ENCODE measurements at places on chromosomes 11 and 22.

GRCh38 chr11:9609841-9610240, 36.4 kb downstream of the WEE1 start:
- DNase-seq: no peak

DNA sequence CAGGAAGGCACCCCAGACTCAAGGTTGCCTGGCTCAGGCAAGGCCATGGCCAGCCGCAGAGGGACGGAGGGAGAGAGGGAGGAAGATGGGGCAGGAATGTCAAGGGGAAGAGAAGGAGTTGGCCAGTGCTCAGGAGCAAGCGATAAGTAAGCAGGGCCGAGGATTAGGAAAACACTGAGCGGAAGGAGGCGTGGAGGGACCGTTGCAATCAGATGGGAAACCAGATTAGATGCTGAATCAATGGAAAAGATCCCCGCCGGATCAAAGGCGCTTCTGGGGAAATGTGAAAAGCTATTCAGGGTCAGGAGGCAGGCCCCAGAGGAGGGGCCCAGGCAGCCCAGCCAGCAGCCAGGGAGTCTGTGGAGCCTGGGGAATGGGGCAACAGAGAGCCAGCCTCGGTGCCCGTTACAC, 26.6 kb upstream of the MYEOV start:
- no peak for DNase-seq

- DNase-seq: no peak
Observed at GRCh38 chr11:78080084-78080817, 589 bp upstream of the NDUFC2 start.

- no peak for DNase-seq
Observed at GRCh38 chr11:24497831-24498230, 978 bp downstream of the LUZP2 start.

DNA sequence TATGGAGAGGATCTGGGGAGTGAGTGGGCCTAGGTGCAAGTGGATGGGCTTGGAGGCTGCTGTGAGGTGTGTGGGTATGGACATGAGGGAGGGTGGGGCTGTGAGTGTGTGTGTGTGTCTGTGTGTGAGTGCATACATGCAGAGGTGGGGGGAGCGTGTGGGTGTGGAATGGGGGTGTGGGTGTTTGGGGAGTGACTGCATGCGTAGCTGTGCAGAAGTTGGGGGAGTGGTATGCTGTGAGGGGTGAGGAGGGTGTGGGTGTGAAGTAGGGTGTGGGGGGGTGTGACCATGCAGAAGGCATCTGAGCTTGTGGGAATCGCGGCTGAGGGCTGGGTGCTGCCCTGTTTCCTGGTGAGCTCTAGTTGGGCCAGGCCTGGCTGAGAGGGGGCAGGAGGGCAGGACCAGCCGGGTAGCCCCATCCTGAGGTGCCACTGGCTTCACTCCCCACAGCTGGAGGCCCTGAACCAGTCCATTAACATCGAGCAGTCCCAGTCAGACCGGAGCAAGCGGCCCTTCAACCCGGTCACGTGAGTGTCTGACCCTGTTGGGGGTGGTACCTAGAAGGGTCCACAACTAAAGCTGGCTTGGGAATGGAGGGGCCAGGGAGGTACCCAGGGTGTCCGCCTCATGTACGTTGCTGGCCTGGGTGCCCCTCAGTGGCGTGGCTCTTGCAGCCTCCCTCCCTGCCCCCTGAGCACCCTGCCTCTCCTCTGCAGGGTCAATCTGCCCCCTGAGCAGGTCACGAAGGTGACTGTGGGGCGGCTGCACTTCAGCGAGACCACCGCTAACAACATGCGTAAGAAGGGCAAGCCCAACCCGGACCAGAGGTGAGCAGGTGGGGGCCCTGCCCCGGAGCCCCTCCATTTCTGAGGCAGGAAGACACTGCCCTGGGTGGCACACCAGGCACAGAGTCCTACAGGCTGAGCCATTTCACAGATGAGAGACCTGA, 16.5 kb downstream of the TMEM258 start:
- no peak for DNase-seq

GRCh38 chr11:44613153-44613552, 47.7 kb downstream of the CD82 start:
- no peak for DNase-seq

GRCh38 chr22:47088480-47089158, 326.2 kb downstream of the TBC1D22A start:
- DNase-seq: no peak

GRCh38 chr22:45238957-45239680, 1.6 kb downstream of the KIAA0930 start:
- peak; percentile 63 for DNase-seq

DNA sequence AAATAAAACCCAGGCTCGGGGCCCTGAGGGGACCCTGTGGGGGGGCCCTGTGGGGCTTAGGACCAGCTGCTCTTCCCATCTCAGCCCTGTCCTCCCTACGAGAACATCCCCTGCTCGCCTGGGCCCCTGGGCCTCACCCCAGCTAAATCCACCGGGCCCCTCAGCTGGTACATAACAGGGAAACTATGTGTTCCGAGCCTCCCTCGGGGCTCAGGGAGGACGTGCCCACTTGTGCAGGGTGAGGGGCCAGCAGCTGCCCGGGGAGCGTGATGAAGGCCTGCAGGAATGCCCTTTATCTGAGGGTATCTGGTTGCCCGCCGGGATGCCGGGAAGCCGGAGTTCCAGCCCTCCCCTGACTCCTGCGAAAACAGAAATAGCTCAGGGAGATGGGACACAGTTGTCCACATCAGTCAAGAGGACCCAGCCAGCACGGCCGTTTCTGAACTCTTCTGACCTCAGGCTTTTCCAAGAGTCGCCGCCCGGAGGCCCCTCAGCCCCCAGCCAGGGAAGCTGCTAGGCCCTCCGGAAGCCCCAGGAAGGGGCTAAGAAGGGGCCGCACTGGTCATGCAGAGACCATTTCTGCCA, 20.6 kb downstream of the MRPL23 start:
- DNase-seq: no peak

DNA sequence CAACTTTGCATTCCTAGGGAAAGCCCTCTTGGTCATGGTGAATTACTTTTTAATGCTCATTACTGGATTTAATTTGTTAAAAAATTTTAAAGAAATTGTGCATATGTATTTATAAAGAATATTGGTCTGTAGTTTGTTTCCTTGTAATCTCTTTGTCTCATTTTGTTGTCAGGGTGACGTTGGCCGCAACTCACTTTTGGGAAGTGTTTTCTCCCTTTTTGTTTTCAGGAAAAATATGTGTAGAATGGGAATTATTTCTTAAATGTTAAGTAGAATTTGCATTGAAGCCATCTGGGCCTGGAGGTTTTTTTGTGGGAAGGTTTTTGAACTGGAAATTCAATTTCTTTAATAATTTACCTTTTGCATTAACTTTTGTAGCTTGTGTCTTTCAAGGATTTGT, 149.1 kb downstream of the UVRAG start:
- DNase-seq: no peak

DNA sequence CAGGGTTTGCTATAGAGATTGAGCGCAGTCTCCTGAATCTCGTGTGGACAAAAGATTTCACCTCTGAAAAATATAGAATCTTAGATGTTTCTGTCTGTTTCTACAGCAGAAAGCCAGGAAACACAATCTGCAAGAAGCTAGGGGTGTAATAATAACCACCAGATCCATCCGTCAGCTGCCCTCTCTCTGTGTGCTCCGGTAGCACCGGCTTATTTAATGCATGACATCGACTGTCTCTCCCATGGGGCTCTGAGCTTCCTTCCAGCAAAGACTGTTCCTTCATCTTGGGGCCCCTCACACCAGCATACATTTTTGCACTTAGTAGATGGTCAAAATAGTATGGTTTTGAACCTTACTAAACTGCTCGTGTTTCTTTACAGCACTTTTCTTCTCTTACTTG, 20.2 kb downstream of the BARX2 start:
- no peak for DNase-seq

DNA sequence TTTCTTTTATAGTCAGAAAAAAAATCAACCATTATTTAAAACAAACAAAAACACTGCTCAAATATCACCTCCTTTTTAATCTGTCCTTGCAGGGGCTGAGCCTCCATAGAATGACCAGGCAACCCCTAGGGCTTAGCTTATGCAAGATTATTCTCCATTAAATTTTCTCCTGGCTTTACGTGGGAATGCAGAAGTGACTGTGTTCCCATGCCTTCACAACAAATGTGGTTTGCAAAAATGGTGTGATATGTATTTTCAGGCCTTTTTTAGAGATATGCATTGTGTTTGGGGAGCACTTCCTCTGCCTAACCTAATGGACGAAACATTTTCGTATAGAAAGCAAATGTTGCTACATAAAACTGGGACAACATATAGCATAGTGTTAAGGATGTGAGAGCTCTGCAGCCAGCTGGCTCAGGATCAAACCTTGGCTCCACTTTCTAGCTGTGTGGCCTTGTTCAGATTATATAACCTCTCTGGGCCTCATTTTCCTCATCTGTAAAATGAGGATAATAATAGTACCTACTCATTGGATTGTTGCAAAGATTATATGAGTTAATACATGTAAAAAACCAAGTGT, 82.6 kb downstream of the PARVA start:
- DNase-seq: no peak

DNA sequence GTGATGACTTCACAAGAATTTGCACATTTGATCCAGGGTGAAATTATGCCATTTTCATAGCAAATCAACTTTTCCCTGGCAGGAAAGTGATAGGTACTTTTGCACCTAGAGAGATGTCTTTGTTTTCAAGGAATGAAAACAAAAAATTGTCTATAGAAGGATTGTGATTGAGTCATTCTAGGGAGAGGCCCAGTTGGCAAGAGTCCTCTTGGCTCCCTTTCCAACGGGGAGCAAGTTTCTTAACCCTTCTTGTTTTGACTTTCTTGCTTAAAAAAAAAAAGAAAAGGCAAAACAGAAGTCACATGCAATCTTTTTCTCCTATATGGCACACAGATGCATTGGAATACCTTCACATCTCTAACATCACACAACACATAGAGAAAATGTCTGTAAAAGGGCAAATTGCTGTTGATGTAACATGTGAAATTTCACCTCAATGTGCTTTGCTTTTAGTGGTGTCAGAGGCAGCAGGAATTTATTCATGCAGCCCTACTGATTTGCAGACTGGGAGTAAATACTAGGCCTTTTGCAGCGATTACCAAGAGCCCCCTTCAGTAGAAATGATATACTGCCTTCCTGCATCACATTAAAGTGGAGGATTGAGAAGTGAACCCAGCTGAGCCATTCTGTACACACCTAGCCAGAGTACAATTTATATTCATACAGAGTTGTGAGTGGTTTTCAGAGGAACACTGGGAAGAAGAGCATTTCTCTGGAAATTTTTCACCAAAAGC, 290.7 kb upstream of the MPPED2 start:
- DNase-seq: no peak

Measured in KBM-7 (cell line).